ENCODE measurements at places on chromosomes 7 and 10.

DNA sequence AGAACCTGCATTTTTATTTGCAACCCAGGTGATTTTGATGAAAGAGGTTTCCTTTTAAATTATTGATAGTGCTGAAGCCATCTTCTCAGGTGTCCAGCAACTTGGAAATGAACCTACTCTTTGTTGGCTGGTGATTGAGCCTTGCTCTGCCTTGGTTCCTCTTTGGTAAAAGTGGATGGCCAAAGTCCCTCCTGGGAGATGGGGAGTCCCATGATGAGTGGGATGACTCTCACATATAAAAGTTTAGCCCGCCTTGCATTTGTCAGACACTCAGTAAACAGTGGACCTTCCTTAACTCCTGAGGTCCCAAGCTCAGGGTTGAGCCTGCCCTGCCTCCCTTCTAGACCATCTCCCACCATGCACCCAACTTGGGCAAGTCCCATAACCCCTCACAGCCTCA is 28.9 kb upstream of the KAT6B start:
- DNase-seq: no peak

DNA sequence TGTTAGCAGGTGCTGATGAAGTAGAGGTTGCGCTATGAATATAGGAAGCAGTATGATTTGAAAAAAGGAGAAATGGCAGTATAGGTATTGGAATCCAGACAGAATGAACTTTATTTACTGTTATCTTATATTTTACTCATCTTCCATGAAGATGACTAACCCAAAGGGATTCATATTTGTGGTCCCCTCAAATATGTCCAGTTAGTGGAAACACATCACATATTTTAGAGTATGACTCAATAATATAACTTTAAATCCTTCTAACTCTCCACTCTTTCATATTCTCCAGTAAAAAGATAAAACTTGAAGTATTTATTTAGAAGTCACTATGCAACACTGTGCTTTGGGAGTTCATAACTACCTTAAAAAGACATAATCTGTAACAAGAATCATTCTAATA is 286.5 kb upstream of the LRRTM3 start:
- DNase-seq: no peak

GRCh38 chr7:9761224-9761623 is 1212.4 kb upstream of the PHF14 start:
- DNase-seq: no peak

- no peak for DNase-seq
Measured at GRCh38 chr7:73539709-73540108, 17.6 kb upstream of the BAZ1B start.

- DNase-seq: no peak
Measured at GRCh38 chr7:1511444-1512422, 7.5 kb upstream of the INTS1 start.

DNA sequence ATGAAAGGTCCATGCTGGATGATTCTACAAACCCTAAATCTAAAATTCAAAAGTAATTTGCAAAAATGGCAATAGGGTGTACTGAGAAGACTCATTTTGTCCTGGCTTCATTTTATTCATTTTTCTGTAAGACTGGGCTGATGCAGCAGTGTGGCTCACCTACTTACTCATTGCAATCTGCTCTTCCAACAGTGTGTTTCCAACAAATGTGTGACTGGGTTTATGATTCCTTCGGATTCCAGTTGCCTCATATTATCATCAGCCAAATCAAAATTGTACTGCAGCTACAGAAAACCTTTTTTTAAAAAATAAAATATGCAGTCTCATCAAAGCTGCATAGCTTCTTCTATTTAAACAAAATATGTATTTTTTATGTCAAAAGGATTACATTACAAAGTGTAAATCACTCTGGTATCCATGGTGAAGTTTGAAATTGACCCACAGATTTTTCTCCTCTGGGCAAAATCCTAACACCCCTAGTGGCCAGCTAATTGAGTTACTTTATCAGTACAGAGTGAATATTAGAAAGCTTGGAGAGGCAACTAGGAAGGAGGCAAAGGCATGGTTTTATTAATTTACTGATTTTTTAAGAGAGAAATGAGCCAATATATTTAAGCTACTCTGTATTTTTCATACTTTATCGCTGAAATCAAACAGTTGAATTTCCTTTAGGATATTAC is 390.3 kb downstream of the MAGI2 start:
- DNase-seq: no peak

- no peak for DNase-seq
Measured at GRCh38 chr10:4310172-4310571, 515.8 kb upstream of the AKR1E2 start.

DNA sequence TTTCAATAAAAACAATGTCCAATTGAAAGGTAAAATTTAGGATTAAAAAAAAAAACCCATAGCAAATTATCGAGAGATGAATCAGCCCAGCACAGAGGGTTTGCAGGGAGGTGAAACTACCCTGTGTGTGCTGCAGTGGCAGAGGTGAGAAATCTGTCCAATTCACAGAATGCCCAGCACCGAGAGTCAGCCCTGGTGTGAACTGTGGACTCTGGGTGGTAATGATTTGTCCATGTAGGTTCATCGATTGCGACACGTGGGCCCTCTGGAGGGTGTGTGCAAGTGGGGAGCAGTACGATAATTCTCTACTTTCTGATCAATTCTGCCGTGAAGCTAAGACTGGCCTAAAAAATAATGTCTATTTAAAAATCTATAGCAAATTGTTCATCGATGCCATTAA is 94.5 kb upstream of the PFKP start:
- DNase-seq: no peak

DNA sequence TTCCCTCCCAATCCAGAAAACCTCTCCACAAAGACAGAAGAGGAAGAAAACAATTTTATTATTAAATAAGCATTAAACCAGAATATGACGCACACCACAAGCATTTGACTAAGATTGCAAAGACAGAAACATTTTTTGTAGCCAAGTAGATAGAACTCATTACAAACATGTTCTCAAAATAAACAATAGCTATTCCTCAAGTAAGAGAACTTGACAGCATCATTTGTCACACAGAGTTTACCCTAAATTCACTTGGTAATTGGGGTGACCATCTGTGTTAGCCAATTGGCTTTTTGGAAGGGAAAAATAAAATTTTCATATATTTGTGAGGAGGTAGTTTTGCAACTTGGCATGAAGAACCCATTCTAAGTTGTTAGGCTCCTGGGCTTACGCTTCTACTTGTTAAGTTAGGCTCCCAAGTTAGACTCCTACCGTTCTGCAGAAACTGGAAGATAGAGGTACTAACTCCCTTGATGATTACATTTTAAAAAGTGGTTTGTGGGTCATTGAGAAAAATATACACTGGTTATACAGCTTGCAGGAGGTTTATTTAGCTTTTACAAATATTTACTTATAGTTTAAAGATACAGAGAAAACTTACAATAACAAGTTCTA is 618.6 kb upstream of the CNTNAP2 start:
- no peak for DNase-seq
